ENCODE measurements at places on chromosomes 13 and 19.

GRCh38 chr13:33999811-34000605 lies 182.1 kb downstream of the RFC3 start:
- H3K4me1 ChIP-seq = no peaks in the 10 kb centered on the region
- no peak overlapping the region for H3K27ac ChIP-seq
- no peaks in the 10 kb centered on the region for H3K27me3 ChIP-seq
- H3K4me3 ChIP-seq = no peak overlapping the region
- no peaks in the 10 kb centered on the region for H3K36me3 ChIP-seq

DNA sequence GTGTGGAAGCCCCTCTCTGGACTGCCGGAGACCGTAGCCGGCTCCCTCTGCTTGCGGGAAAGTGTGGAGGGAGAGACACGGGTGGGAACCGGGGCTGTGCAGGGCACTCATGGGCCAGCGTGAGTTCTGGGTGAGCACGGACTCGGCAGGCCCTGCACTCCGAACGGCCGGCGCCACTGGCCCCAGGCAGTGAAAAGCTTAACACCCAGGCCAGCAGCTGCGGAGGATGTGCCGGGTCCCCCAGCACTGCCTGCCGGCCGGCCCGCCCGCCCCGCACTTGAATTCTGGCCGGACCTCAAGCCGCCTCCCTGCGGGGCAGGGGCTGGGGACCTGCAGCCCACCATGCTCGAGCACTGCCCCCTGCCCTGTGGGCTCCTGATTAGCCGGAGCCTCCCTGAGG lies 147.0 kb downstream of the FGF9 start:
- no peaks in the 10 kb centered on the region for H3K4me1 ChIP-seq
- no peaks in the 10 kb centered on the region for H3K36me3 ChIP-seq
- H3K4me3 ChIP-seq = no peak overlapping the region
- H3K27ac ChIP-seq = no peak overlapping the region
- no peak for DNase-seq

- peaks cover 9% of the 10 kb centered on the region for H3K27me3 ChIP-seq
- H3K4me1 ChIP-seq = no peaks in the 10 kb centered on the region
- no peaks in the 10 kb centered on the region for H3K36me3 ChIP-seq
- DNase-seq = no peak
- H3K27ac ChIP-seq = no peak within 1 kb of the TSS
Measured at GRCh38 chr19:10010247-10010691, at the start of gene COL5A3. Gene COL5A3 (minus strand): TSS chr19:10010504. CDS start chr19:10010385, 119 bp downstream.

DNA sequence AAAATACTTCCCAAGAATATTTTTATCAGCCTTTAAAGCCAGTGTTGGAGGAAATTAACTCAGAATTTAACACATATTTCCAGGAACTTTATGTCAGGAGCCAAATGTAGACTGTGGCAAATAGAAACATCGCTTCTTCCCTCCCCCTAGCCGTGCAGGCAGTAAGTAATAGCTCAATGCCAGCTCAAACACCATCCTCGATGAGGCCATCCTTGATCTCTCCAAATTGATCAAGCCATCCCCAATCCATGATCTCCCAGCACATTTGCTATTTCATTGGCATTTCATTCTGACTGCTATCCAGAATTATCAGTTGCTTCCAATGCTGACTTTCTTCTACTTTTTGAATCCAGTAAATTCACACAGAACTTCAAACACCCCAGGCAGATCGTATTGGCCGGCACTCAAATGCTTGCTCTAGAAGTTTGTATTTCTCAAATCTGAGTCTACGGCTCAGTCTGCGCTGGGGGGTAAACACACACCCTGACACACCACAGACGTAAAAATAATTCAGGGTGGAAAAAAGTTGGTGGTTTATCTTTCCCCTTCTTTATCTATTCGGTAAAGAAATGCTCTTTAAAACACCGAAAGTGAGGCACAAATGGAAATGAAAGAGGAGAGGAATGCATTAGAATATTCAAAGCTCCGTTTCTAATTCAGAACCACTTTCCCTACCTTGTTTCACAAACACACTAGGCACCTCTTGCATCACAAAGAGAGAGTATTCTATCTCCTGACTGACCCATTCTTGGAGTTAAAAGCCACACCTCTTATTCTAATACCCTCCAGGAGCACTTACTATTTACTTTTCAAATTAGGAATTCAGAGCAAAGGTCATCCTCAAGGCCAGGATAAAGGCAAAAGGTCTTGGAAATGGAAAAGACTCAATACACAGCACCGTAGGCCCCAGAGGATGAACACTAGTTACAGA lies 991 bp downstream of the OBI1 start:
- no peak overlapping the region for H3K27ac ChIP-seq
- H3K27me3 ChIP-seq = no peaks in the 10 kb centered on the region
- DNase-seq = peak; percentile 6
- peaks cover 9% of the 10 kb centered on the region for H3K4me1 ChIP-seq
- peaks cover 5% of the 10 kb centered on the region for H3K36me3 ChIP-seq

GRCh38 chr13:113851480-113851803 lies 12.4 kb downstream of the GAS6 start:
- no peak for DNase-seq
- peaks cover 4% of the 10 kb centered on the region for H3K4me1 ChIP-seq
- no peak overlapping the region for H3K27ac ChIP-seq
- H3K4me3 ChIP-seq = no peak overlapping the region

DNA sequence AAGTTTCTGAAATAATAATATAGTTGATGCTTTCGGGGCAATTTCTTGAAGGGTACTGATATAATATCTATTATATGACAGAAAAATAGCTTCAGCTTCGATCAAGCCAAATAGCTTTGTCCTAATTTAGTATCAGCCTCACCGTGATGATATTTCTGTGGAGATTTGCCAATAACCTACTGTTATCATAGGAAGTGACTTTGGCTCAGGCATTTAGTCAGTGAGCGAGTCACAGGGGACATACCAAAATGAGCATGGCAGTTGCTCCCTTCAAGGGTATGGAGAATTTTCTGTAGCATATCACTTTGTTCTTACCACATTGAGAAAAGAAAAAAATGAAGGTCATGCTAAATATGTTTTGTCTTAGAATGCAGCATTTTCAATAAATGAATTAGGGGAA lies 767.6 kb upstream of the SLITRK1 start:
- H3K4me3 ChIP-seq = no peak overlapping the region
- H3K4me1 ChIP-seq = no peaks in the 10 kb centered on the region
- no peaks in the 10 kb centered on the region for H3K36me3 ChIP-seq
- DNase-seq = no peak
- H3K27me3 ChIP-seq = no peaks in the 10 kb centered on the region
- H3K27ac ChIP-seq = no peak overlapping the region

DNA sequence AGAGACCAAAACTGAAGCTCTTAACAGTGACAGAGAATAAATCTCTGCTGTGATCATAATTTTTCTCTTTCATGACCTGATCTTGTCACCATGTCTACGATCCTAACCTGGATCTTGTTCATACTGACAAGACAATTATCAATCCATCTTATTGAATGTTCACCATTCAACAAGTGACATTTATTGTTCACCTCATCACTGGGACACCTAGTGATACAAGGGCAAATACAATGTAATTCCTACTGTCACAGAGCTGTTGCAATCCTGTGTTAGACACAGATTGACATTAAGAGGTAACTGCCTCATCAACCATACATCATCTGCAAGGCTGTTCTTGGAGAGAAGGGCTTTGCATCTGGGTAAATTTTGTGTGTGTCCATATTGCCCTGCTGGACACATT lies 942.4 kb upstream of the PRR20A start:
- no peak for DNase-seq
- H3K27me3 ChIP-seq = no peaks in the 10 kb centered on the region
- no peaks in the 10 kb centered on the region for H3K4me1 ChIP-seq
- H3K36me3 ChIP-seq = no peaks in the 10 kb centered on the region

DNA sequence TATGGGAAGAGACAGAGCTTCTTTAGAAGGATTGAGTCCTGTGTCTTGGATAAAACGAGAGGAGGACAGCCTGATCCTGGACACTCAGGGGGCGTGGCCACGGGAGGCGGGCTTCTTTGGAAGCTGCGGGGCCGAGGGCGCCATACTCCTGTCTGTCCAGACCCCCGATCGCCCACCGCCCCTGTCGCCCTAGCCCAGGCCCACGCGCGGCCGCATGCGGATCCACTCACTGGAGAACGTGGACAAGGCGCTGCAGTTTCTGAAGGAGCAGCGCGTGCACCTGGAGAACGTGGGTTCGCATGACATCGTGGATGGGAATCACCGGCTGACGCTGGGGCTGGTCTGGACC lies 23.1 kb downstream of the SPTBN4 start:
- no peak overlapping the region for H3K27ac ChIP-seq
- no peak for DNase-seq
- peaks cover 51% of the 10 kb centered on the region for H3K27me3 ChIP-seq
- H3K36me3 ChIP-seq = no peaks in the 10 kb centered on the region
- H3K4me1 ChIP-seq = no peaks in the 10 kb centered on the region

GRCh38 chr13:47184321-47184720 lies 287.5 kb upstream of the HTR2A start:
- H3K36me3 ChIP-seq = no peaks in the 10 kb centered on the region
- no peaks in the 10 kb centered on the region for H3K27me3 ChIP-seq
- H3K4me1 ChIP-seq = no peaks in the 10 kb centered on the region
- no peak overlapping the region for H3K4me3 ChIP-seq
- no peak overlapping the region for H3K27ac ChIP-seq
- no peak for DNase-seq

- H3K36me3 ChIP-seq = no peaks in the 10 kb centered on the region
- H3K27ac ChIP-seq = no peak overlapping the region
- no peak overlapping the region for H3K4me3 ChIP-seq
Measured at GRCh38 chr13:89943139-89943538, 1404.3 kb upstream of the MIR17HG start.

GRCh38 chr19:6227936-6228325 lies 51.8 kb downstream of the MLLT1 start:
- peaks cover 45% of the 10 kb centered on the region for H3K36me3 ChIP-seq
- DNase-seq = no peak
- no peaks in the 10 kb centered on the region for H3K27me3 ChIP-seq
- H3K4me1 ChIP-seq = peaks cover 6% of the 10 kb centered on the region

GRCh38 chr13:20395061-20395916 lies 130.4 kb downstream of the CRYL1 start:
- H3K4me1 ChIP-seq = no peaks in the 10 kb centered on the region
- H3K27me3 ChIP-seq = no peaks in the 10 kb centered on the region
- no peak overlapping the region for H3K4me3 ChIP-seq
- no peak overlapping the region for H3K27ac ChIP-seq
- no peak for DNase-seq

GRCh38 chr19:7069904-7070226 lies 362 bp downstream of the ZNF557 start:
- peaks cover 6% of the 10 kb centered on the region for H3K4me1 ChIP-seq
- H3K27me3 ChIP-seq = no peaks in the 10 kb centered on the region
- peak overlapping the region; percentile 82 for H3K27ac ChIP-seq
- DNase-seq = no peak

DNA sequence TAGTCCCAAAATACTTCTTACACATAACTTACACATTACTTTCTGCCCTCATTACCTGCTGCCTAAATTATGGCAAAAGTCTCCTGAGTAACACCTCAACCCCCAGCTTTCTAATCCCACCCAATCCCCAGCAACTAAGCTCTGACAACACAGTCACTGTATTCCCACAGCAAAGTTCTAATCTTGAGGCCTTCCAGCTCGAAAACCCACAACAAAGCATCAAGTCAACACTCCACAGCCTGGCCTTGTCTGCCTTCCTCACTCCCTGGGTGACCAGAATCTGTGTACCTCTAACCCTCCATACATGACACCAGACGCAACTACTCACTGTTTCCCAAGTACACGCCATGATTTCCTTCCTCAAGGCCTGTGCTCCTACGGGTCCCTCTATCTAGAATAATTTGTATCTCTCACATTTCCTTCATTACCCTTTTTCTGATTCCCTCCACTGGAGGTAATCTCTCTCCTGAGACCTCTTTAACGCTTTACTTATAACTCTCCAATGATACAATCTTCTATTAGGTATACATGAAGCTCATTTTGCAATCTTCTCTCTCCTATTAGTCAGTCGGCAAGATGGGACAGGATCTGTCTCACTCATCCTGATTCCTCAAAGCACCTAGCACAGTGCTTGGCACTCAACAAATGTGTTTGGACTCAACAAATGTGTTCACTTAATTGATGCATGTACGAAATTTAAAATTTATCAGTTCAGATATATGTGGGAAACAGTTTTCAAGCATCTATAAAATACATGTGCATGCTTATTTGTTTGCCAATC lies 87.6 kb upstream of the DOCK9 start:
- DNase-seq = no peak
- no peak overlapping the region for H3K4me3 ChIP-seq
- H3K36me3 ChIP-seq = no peaks in the 10 kb centered on the region
- no peaks in the 10 kb centered on the region for H3K27me3 ChIP-seq

DNA sequence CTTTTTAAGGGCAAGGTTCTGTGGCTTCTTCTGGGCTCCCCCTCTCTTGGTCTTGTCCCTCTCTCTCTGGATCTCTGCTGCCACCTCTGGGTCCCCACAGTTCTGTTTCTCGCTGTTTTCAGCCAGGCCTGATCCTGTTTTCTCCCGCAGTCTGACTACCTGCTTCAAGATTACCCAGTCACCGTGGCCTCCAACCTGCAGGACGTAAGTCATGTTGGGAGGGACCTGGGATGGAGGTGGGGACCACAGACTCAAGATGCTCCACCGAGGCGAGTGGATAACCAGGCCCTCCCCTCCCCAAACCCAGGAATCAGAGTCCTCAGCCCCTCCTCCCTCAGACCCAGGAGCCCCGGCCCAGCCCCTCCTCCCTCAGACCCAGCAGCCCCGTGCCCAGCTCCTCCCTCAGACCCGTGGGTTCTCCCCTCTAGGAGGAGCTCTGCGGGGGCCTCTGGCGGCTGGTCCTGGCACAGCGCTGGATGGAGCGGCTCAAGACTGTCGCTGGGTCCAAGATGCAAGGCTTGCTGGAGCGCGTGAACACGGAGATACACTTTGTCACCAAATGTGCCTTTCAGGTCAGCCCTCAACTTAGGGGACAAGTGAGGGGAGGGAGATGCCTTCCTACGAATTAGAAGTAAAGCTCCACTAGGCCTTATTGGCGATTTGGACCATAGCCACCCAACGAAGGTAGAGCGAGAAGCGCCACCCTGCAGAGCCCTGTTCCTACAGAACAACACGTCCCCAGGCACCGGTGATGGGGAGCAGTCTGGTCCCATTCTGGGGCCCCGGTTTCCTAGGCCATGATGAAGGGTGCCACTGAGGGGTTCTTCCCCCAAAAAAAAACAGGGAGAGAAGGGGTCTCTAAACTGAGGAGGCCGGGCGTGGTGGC lies 2.2 kb downstream of the FLT3LG start:
- no peaks in the 10 kb centered on the region for H3K36me3 ChIP-seq
- no peaks in the 10 kb centered on the region for H3K27me3 ChIP-seq
- peak; percentile 64 for DNase-seq
- peak overlapping the region; percentile 93 for H3K27ac ChIP-seq
- H3K4me1 ChIP-seq = peaks cover 77% of the 10 kb centered on the region

- H3K4me1 ChIP-seq = no peaks in the 10 kb centered on the region
- no peak for DNase-seq
- no peak overlapping the region for H3K4me3 ChIP-seq
- H3K27ac ChIP-seq = no peak overlapping the region
- H3K36me3 ChIP-seq = no peaks in the 10 kb centered on the region
Measured at GRCh38 chr19:50705422-50706019, 14.1 kb downstream of the SHANK1 start.

GRCh38 chr19:359653-359925 lies 15.0 kb upstream of the MIER2 start:
- H3K4me3 ChIP-seq = no peak overlapping the region
- H3K27me3 ChIP-seq = peaks cover 21% of the 10 kb centered on the region
- DNase-seq = no peak
- no peak overlapping the region for H3K27ac ChIP-seq

GRCh38 chr13:24168392-24168750 lies 7.9 kb downstream of the SPATA13 start:
- no peak overlapping the region for H3K4me3 ChIP-seq
- no peak for DNase-seq
- H3K27ac ChIP-seq = no peak overlapping the region
- H3K36me3 ChIP-seq = no peaks in the 10 kb centered on the region
- H3K27me3 ChIP-seq = no peaks in the 10 kb centered on the region
- H3K4me1 ChIP-seq = no peaks in the 10 kb centered on the region

Data from T-cell (primary cell).